ENCODE measurements at places on chromosomes 1 and 21.

- DNase-seq = no peak
These were observed 1488.4 kb downstream of the MRPL39 start for GRCh38 chr21:24118738-24119459.

DNA sequence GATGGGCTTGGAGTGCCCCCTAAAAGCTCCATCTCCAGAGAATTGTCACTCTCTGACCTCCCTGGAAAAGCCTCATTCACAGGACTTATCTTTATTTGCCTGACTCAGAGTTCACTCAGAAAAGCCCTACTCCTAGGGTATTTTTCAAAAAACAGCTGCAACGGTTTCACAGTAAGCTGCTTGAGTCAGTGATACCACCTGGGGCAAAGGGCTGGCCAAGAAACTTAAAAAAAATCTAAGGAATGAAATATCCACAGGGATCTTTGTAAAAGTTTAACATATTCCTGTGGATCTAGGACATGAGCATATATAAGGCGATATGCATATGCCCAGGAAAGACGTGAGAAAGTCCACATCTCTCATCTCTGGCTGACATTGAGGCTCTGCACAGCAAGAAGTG, 33.8 kb upstream of the TSPAN2 start:
- DNase-seq = no peak

DNA sequence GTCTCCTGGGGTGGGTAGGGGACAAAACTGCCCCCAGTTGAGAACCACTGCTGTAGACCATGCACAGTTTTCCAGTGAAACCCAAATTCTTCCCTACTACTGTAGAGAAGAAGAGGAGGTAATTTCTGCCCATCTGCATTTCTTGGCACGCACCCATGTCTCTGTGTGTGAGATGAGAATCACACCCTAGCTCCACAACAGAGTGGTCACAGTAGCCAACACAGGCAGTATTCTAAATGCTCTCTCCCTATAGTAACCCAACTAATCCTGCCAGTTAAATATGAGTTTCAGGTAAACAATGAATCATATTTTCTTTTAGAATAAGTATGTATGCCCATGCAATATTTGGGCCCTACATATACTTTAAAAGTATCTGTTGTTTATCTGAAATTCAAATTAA, 1.2 kb upstream of the CAPN2 start:
- DNase-seq = peak; percentile 28

- DNase-seq = no peak
These were observed 32.6 kb upstream of the TLR5 start for GRCh38 chr1:223175633-223176032.

DNA sequence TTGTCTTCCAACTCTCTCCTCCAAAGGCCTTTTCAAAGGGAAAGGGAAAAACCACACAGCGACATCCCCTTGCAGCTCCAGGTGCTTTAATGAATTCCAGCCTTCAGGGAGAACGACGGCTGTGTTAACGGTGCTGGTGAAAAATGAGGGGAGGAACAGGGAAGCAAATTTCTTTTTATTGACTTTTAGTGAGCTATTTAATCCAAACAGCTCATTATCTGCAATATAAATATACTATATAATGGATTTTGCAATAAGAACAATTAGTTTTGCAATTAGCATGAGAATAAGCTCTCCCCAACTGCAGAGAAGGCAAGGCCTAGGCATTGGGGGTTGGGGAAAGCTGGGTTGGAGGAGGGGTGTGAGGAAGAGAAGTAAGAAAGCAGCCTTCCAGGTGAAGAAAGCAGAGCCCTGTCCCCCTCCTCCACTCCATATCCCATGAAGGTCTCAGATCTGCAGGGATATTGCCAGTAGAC, 159.0 kb upstream of the ZC3H12A start:
- no peak for DNase-seq

DNA sequence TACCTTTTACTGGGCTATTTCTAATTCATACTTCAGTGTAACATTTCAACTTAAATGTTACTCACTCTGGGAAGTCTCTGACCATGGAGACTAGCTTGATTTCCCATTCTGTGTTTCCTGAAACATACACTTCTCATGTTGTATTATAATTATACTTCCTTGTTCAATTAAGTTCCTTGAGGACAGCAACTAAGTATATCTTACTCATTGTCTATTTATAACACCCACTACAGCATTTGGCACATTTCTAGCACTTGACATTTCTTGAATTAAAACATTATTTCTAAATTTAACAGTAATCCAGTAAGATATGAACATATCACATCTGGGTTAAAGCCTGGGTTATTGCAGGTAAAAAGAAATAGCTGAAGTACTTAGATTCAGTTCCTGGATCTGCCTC, 32.4 kb upstream of the F13B start:
- DNase-seq = no peak

- DNase-seq = no peak
These were observed 24.9 kb upstream of the ETS2 start for GRCh38 chr21:38780879-38781278.

DNA sequence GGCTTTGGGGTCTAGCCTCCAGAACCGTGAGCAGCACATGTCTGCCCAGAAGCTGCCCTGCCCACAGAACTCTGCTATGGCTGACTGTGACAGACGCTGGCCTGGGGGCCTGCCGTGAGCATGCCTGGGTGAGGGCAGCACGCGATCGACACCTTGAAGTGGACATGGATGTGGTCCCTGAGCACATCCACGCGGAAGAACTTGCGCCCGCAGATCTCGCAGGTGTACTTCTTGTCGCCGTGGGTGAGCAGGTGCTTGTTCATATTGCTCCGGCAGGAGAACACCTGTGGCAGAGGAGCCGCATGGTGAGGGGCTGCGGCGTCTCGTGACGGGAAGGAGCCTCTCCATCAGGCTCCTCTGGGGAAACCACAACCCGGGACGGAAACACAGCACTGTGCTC, 56.0 kb downstream of the PRDM15 start:
- DNase-seq = no peak

DNA sequence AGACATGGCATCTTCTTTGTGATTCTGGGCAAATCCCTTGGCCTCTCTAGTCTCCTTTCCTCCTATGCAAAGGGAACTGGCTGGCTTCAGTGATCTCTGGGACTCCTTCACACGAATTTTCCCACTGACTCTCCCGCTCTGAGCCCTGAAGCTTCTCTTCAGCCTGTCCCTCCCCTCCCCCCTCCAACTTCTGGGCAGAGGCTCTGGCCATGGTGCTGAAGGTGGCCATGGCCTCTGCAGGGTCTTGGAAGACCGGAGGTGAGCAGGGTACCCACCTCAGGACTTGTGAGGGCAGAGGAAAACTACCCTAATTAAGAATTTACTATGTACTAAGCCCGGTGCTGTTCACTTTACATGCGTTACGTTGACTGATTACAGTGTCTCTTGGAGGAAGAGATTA, 29.4 kb upstream of the POU3F1 start:
- no peak for DNase-seq

- DNase-seq = no peak
These were observed 268.8 kb downstream of the ST6GALNAC3 start for GRCh38 chr1:76343356-76343755.

DNA sequence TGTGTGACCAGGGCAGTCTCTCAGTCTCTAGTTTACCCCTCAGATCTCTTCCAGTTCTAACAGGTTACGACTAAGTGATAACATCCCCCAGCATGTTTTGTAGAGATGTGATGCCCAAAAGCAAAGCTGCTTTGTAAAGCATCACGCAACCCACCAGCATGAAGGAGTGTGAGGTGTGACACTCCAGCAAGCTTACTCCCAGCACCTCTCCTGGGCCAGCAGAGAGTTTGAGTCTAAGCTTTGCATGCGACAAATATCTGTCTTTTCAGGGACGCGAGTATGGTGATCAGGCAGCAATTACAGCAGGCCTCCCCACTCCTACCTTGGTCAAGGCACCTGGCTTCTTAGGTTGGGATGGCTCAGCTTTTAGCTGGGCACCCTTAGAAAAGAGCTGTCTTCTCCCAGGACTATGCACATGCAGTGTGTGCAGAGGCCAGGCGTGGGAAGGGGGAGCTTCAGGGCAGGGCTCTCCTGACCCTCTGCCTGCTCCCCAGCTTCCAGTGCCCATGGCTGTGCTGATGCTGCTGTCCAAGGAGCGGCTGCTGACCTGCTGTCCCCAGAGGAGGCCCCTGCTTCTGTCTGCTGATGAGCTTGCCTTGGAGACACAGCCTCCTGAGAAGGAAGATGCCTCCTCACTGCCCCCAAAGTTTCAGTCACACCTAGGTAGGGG, 48.2 kb downstream of the ELK4 start:
- DNase-seq = no peak

GRCh38 chr21:31537872-31538576, 121.5 kb upstream of the SOD1 start:
- no peak for DNase-seq

DNA sequence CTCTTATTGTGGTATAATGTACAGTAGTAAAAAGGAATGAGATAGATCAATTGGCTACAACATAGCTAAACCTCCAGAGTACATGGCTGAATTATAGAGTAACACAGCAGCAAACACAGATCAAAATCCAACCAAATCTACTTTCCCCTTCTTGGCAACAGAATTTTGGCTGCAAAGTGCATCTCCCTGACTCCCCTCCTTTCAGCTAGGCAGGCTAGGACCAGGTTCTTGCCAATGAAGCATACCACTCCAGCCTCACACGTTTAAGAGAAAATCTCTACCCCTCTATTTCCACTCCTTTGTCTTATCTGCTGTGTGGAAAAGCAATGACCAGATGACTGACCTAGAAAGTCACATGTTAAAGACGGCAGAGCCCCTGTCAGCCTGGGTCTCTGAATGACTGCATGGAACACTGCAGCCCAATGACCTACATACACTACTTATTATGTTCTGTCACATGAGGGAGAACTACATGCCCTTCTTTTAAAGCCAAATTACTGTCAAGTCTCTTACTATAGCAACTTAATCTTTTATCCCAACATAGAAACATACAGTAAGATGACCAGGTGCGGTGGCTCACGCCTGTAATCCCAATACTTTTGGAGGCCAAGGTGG, 99.1 kb downstream of the HLCS start:
- DNase-seq = no peak

GRCh38 chr1:219529116-219529515, 83.8 kb downstream of the ZC3H11B start:
- no peak for DNase-seq

GRCh38 chr1:62728963-62729362, 40.8 kb upstream of the DOCK7 start:
- DNase-seq = no peak

DNA sequence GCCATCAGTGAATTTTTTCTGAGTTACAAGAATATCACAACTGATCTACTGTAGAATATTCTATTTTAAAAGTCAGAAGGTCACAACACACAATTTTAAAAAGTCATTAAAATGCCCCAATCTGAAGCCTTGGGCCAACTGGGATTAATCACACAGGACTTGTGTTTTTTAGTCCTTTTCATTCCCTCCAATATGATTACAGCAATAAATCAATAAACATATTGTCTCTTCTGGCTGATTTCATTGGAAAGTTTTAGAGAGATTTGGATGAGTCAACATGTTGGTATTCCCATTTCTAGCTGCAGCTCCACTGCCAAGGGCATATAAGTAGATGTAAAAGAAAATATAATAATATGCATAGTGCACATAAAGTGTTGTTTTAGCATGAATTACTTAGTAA, 85.8 kb downstream of the NIBAN1 start:
- peak; percentile 11 for DNase-seq

DNA sequence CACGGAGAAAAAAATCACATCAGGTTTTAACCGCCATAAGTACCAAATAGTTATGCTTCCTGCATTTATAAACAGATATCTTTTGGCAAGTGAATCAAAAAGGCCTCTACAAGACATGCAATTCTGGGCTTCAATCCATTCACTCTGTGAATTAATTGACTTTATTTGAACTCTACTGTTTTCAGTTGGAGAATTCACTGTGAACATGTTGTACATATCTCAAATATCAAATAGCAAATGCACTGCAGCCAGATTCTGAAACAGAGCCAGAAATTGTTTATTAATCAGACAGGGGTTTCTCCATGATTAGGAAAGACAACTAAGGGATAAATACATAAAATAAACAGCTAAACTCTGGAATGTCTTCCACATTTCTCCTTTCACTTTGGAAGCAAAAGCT, 445.4 kb upstream of the NFIA start:
- no peak for DNase-seq

DNA sequence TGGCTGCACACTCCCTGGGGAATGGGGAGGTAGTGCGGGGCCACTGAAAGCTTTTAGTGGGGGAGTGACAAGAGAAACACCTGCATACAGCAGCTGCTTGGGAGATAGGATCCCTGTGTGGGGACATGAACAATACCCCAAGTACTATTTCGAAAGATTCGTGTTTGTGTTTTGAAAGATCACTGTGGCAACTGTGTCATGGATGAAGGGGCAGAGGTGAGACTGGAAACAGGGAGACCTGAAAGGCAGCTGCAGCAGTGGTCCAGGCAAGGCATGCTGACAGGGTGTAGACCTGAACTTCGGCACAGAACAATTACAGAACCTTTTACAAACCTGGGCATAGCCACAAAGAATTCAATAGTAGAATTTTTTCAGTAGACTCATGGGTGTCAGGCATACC, 32.9 kb downstream of the TENT5C start:
- DNase-seq = no peak

DNA sequence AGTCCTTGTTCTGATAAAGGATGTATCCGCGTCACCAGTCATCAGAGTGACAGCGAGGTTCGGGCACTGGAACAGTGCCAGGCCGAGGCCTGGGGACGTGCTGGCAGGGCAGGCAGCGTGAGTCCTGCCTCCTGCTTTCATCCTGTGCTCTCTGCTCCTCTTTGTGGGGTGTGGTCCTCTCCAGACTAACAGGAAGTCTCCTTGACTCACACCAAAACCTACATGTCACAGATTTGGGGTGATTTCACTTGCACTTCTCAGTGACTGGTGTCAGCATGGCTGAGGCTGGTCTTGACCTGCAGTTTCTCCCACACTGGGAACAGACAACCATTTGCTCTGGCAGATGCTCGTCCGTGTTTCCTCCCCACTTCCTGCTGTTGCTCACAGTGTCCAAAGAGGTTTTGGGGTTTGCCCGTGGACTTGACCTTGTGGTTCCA, 8.8 kb upstream of the NLRP3 start:
- no peak for DNase-seq

- no peak for DNase-seq
These were observed 71.6 kb upstream of the C1orf21 start for GRCh38 chr1:184315254-184315653.

DNA sequence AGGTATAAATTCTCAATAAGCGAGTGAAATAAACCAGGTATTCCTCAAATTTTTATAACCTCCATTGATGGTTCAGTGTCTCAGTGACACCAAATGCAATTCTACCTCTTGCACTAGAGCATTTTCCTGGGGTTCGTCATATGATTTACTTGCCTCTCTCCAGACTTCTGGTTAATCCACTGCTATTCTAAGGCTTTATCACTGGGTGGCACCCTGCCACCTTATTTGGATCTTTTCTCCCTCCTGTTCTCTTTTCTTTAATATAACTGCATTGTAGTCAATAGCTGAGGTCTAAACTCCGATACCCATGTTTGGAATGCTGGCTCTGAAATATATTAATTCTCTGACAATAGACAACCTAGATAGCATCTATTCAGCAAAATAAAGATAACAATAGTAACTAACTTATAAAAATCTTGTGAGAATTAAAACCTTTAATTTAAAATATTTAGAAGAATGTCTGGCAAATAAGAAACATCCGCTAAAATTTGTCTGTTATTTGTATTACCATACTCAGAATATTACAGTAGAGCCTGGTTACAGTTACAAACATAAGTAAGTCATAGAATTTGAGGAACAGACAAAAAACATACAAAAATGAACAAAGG, 436.4 kb downstream of the PLA2G4A start:
- DNase-seq = peak; percentile 22

Data from LoVo (cell line).